GM12865 (cell line): ENCODE measurements at places on chromosomes 6 and 20.

DNA sequence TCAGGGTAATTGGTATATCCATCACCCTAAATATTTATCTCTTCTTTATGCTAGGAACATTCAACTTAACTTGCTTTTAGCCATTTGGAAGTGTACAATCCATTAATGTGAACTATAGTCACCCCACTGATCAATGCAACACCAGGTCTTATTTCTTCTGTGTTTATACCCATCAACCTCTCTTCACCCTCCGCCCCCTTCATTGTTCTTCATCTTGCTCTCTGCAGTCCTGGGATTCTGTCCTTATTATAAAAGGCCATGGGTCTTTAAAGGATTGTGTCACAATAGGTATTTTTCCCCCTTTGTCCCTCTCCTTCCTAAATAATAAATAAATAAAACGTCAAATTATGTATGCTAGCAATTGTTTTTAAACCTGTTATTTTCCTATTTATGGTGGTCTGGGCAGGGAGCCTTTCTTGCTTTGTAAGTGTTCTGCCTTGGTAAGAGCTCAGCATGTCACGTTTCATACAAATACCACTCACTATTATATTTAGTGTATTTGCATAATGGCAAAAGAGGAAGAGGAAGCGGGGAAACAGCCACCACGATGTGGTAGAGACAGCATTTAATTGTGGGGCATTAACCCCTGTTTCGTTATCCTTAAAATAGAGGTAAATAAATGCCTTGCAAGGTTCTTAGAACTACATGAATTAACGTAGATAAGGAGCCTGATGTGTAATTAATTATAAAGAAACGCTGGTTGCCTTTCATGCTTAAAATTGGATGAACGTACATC is 1.9 kb downstream of the ABRACL start:
- peak; percentile 78 for DNase-seq

DNA sequence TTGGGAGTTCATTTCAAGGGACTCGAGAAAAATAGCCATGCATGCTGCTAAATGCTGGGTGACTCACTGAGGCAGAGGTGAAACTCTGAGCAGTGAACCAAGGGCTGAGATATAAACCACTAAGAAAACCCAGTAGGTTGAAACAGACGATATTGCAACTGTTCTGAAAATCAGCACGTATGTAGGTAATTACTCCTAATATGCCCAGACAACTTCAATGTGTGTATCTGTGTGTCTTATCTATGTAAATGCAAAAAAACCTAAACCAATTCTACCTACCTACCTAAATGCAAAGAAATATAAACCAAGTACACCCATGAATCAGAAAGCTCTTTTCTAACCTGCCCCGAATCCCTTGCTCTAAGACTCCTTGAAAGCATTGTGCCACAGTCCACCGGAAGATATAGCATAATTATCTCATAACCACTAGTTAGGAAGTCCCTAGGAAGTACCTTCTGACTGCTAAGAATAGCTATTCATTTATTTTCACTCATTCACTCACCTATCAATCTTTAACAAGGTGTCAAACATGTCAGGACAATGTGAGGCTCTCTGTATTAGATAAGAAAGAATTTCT is 458.7 kb upstream of the RUNX2 start:
- peak; percentile 86 for DNase-seq

GRCh38 chr6:109690737-109691621 is at the start of the genes AK9 and FIG4:
Gene AK9, minus strand, starts transcription at chr6:109691202. Its CDS starts 15,457 bp downstream, at chr6:109675745.
Gene FIG4, plus strand, starts transcription at chr6:109691296. Its CDS starts 140 bp downstream, at chr6:109691436.
- peak; percentile 92 for DNase-seq

DNA sequence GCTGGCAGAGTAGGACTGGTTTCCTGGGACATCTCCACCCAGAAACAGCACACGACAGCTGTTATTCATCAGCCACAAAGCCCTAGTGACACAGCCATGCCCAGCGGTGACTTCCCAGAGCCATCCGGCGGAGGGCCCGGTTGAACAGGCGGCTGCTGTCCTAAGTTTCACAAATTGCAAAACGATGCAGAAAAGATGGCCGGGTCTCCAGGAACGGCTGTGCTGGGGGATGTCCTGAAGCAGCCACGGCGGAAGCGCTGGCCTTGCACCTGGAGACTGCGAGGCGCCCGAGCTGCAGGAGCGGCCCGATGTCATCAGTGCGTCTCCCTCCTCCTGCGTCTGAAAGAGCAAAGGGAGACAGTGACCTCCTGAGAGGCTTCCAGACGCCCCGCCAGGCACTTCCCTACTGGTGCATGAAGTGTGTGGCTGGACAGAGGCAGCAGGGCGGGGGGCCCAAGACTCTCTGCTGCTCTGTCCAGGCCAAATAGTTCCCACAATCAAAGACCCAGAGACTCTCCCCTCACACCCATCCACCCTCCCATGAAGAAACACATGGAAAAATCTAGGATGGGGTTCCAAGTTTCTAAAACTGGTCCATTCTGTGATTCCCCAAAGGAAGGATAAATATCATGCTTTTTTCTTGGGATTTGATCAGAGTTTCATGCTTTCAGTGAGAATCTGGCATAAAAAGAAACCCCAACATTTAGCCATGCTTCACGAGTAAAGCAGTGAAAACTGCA is 44.0 kb downstream of the SSR1 start:
- DNase-seq: no peak

DNA sequence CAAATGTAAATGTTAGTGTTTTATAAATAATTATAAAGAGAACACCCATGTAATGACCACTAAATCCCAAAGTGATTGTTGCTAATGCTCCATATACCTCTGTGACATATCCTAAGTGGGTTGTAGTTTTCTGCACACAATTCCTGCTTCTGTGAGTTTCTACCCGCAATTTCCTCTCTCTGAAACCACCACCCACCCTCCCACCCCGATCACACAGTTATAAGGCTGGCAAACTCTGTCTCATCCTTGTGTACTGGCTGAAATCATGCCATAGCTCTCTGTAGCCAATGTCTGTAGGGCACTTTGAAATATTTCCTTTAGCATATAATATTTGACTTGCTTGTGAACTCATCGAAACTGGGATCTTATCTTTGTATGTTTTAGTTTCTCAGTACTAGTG is 236.6 kb downstream of the PLCB1 start:
- DNase-seq: no peak

DNA sequence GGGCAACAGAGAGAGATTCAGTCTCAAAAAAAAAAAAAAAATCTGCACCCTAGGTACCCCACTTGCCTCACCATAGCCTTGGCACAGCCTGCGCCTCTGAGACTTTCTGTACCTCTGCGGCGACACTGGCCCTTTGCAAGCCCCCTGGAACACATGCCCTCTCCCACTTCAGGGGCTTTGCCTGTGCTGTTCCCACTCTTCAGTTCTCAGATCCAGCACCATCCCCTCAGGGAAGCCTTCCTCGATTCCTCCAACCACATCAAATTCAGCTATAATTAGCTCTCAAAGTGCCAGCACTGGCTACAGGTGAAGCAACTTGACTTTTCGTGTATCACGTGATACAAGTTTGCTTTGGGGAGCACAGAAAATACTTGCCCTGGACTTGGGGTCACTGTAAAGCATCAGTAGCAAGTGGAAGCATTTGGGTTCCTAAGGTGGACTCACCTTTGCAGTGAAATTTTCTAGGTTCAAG is 2.1 kb upstream of the UBE2V1 start:
- no peak for DNase-seq

DNA sequence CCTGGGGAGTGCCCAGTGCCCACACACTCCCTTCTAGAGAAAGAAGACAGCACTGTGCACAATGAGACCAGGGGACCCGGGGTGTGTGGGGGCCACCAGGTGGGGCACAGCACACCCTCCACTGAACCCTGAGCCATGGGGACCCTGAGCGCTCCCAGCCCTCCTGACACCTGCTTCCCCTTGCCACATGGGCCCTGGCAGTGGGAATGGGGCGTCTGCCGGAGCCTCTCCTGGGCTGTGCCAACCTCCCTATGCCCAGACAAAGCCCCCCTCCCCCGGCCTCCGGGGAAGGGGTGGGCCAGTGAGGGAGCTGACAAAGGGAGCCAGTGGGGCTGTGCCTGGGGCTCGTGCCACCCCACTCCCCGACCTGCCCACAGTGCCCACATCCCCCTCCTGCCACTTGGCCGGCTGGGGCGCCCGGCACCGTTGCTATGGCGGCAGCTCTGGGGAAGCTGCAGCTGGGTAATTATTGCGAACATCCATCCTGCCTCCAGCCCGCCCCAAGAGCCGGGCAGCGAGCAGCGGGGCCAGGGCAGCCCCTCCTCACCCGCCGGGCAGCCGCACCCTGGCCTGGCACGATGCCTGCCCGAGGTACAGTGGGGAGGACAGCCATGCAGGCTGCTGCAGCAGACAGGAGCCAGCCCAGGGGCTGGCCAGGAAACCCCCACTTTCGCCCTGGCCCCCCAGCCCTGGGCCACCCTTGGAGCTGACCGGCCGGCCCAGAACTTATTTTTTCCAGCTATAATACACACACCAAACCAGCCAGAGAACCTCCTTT is 41.9 kb upstream of the NOL4L start:
- DNase-seq: no peak

DNA sequence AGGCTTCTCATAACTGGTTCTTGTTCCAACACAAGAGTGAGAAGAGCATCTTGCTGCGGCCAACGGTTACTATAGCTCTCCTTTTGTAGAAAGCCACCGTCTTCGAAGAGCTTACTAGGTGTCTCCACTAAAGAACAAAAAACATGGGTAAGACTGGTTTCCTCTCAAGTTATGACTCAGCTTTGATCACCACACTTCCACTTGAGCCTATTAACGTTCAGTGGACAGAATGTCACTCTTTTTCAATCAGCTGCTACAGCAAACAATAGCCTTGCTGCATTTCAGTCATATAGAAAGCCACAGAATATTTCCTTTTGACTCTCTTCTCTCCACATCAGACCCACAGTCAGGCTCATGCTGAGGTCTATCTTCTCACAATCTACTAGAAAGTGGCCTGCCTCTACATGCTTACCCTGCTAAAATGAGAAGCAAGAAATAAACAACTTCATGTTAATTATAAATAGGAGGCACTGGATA is 243.5 kb upstream of the PREP start:
- DNase-seq: peak; percentile 97

DNA sequence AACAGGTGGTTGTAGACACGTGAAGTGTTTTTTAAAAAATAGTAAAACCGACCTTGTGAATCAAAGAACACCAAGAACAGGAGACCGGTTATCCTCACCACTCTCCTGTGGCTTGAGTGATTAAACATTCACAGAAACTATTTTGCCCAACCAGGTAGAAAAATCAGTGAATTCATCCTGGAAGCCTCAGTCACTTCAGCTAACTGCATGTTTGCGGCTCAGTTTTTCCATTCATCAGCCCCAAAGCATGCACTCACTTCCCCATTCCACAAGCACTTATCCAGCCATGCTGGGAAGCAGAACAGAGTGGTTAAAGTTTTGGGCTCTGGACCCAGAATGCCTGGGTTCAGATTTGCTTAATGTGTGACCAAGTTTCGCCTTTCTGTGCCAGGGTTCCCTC is 2.4 kb downstream of the LRRN4 start:
- no peak for DNase-seq

DNA sequence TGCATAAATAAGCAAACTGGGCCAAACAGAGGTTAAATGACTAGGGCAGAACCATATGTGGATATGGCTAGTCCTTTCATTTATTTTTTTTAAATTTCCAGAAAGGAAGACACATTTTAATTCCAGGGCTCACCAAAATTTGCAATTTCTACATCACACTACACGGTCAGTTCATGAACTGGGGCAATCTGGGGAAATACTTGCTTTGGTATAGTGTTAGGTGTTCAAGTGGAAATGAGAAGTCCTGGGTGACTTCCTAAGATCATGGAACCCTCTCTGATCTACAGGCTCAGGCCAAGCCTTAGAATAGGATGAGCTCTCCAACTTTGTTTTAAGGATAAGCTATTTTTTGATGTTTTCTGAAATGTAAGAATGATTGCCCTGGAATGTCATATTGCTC is 128.6 kb upstream of the SPACA1 start:
- no peak for DNase-seq
